ENCODE measurements at places on chromosomes 4 and X.

GRCh38 chr4:74327762-74328161 is 19.5 kb downstream of the EPGN start:
- no peak for DNase-seq

- no peak for DNase-seq
Observed at GRCh38 chrX:73069365-73070035, 9.8 kb downstream of the PABPC1L2A start.

- DNase-seq, result no peak
Observed at GRCh38 chr4:110867981-110868720, 245.3 kb upstream of the PITX2 start.

GRCh38 chr4:71202705-71203104 is 136.1 kb upstream of the SLC4A4 start:
- DNase-seq, result no peak

DNA sequence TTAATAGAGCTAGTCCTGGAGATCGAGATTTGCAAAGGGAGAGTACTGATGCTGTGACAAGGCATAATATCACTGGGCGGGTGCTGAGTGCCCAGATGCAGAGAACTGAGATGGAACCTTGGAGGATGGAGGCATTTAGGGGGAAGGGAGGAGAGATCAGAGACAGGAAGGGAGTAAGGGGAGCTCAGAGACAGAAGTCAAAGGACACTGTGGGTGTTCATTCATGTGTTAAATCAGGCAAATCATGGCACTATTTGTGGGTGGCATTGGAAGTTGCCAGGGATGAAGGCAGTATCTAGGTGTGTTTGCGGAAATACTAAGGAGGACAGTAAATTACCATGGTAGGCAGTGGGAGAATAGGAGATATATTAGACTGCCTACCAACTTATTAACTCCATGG is 135.0 kb downstream of the RBM46 start:
- no peak for DNase-seq

DNA sequence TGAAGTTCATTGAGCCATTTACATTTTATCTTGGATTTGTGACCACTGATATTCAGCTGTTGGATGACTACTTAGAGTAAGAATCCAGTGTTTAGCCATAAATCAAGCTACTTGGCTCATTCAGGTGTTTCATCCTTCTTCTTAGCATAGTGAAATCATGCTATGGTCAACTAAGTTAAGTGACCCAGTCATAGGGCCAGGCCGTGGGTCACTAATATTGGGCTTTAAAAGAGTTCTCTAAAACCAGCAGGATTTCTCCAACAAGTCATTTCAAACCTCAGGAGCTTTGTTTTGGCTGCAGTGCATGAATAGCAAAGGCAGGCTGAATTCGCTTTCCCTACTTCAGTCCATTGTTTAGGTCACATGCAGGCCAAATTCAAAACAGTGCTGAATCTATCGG is 181.0 kb downstream of the MAML3 start:
- no peak for DNase-seq

DNA sequence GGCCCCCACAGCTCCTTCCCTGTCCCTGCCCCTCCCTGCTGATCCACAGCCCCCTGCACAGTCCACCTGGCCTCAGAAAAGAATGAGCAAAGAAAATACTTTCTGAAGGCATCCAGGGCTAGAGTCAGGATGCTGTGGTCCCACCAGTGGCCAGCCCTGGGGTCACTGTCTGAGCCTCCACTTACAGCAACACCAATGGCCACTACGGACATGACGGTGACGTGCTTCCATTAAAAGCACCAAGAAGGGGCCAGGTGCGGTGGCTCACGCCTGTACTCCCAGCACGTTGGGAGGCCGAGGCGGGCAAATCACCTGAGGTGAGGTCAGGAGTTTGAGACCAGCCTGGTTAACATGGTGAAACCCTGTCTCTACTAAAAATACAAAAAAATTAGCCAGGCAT is 4.0 kb downstream of the JAKMIP1 start:
- DNase-seq, result no peak

- DNase-seq, result no peak
Observed at GRCh38 chrX:119391279-119391678, 7.9 kb upstream of the SLC25A43 start.

GRCh38 chr4:81196126-81196650 is 18.8 kb downstream of the PRKG2 start:
- no peak for DNase-seq

DNA sequence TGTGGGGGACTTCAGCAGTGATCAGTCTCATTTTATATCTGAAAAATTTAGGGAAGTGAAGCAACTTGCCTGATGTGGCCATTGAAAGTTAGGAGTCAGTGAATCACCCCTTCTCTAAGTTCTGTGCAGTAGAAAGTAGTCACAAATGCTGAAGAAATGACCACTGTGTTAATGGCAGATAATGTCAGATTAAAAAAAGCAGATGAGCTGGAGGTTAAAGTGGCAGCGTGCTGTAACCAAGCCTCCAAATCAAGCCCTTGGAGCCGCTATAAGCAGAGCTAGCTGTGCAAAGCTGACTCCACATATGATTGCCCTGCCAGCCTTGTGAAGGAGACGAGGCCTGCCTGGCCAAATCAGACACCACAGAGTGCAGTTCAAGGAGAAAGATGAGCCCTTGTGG is 39.2 kb upstream of the PDE5A start:
- no peak for DNase-seq

- peak; percentile 13 for DNase-seq
Observed at GRCh38 chrX:11944501-11944900, 186.5 kb downstream of the MSL3 start.

DNA sequence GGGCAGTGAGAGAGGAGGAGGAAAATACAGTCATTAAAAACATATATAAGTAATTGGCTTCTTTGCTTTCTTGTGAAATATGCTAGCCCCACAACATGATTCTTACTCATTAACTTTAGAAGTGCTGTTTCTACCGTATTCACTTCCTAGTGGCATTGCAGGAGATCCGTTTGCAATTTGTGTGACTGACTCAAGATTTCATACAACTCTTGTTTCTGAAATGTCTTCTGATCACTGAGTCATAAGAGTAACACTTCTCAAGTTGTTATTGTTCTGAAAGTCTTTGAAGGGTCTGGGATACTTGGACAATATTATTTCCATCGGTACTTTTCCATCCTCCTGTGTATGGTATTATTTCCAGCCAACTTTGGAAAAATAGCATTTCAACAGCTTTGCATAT is 310.8 kb downstream of the PACRGL start:
- no peak for DNase-seq

DNA sequence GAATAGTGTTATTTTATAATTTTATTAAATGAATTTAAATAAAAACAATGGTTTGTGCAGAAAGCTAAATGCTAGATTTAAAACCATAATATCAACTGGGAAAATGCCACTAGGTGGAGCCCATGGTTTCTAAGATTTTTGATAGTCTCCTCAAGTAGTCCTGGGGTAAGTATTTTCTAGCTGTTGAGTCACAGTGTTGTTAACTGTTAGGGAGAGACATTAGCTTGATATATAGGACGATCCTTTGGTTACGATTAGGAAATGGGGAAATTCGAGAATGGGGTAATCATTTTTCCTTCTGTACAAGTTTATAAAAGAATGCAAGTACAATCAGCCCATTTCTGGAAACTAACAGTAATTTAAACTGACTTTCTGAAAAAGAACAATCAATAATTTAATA is 378.4 kb downstream of the ANKRD50 start:
- peak; percentile 44 for DNase-seq

DNA sequence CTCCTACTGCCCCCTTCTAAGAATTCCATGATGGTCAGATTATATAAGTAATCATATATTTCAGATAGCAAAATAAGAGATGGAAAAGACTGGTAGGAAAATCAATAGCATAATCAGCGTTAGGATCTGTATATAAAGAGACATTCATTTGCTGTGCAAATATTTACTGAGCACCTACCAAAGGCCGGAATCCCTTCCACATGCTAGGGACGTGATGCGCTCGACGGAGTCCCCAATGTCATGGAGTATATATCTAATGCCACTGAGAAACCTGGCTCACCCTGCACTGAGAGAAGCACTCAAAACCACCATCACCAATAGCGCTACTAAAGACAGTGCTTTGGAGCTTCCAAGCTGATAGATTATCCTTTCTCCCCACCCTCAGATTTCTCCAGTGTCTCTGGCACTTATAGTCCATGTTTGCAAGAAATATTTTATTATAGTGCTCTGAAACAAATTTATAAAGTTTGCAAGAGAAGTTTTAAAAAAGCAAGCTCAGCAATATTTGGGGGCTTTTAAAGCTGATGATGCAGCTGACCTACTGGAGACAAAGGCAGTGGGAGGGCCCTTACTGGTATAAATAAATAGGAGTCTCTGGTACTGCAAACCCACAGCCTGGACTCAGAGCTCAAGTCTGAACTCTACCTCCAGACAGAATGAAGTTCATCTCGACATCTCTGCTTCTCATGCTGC is at the start of gene CXCL13:
Gene CXCL13 (plus strand): TSS at position 611 of the 693 bp plus-strand sequence. CDS start 46 bp downstream, at position 657.
- no peak for DNase-seq

GRCh38 chr4:1246111-1246881 is 2.6 kb downstream of the CTBP1 start:
- peak; percentile 1 for DNase-seq

DNA sequence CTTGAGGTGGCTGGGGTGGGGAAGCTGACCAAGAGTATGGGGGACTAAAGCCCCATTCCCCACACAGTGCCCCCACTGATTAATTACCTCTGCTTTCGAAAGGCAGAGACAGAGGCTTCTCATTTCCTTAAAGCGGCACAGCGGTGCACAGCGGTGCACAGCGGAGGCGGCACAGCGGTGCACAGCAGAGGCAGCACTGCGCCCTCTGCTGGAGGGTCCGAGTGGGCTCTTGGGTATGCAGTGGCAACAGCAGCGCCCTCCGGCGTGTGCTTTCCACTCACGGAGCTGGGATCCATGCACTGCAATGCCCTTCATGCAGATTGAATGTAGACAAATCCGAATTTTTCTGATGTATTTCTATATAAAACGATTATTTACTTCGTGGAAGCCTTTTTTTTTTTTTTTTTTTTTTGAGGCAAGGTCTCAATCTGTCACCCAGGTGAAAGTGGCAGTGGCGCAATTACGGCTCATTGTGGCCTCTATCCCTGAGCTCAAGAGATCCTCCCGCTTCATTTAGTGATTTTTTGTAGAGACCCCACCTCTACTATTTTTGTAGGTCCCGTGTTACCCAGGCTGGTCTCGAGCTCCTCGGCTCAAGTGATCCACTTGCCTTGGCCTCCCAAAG is 19.7 kb upstream of the PRPS2 start:
- peak; percentile 7 for DNase-seq

DNA sequence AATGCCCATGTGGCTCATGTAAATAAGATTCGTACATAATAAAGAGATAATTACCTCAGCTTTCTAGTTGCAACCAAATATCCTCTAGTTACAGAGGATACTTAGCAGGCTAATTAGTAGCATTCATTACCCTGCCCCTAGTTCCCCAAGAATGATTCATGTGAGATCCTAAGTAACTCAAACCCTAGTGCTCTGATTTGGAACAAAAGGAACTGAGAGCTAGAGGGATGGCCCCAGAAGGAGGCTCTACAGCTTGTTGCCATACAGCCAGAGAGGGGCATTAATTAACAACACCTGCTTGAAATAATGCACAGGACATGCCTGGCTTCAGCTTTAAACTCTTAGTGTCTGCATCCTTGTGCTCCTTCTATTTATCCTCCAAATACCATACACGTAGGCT is 32.6 kb upstream of the CBR4 start:
- DNase-seq, result no peak

DNA sequence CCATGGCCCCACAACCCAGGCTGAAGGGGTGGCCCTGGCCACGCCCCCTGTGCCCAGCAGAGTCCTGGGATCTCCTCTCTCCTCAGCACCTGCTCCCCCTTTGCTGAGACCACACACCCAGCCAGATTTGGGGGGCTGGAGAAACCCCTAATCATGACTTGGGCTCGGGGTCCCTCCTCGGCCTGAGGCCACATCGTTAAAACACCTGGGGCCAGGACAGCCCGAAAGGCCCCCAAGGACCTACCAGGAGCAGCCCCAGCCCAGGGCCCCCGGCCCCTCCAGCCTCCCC is 116.7 kb downstream of the FAM53A start:
- no peak for DNase-seq

GRCh38 chr4:118281611-118282442 is 71.0 kb downstream of the PRSS12 start:
- no peak for DNase-seq

GRCh38 chrX:17007134-17007768 is 60.8 kb downstream of the REPS2 start:
- peak; percentile 31 for DNase-seq

DNA sequence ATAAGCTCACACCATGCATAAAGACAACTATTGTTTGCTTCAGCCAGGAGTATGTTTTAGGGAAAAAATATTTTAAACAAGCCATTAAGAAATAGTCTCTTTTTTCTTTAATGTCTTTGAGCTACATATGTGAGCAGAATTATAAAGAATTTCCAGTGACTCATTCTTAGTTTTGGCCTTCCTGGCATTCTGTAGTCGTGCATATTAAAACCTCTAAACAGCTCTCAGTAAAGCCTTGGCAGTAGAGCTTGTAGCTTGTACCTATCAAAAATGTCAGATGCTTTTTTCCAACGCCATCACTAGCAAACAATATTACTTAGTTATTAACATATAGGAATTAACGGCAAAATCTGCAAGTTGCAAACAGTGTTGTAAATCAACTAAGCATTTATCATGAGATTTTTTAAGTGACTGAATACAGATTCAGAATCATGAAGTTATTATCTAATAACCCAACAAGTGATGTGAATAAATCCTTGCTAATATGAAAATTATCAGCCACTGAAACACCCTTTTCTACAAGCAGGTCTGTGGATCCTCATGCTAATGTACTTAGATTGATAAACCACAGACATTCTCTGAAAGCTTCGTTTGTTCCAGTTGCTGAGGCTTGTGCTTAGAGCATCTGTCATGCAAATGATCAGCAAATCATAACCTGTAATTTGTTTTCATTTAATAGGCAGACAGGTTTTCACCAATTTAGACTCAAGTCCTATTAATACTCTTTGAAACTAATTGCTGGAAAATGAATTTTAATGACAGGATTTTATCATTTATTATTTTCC is 412.0 kb upstream of the ATOH1 start:
- DNase-seq, result no peak

DNA sequence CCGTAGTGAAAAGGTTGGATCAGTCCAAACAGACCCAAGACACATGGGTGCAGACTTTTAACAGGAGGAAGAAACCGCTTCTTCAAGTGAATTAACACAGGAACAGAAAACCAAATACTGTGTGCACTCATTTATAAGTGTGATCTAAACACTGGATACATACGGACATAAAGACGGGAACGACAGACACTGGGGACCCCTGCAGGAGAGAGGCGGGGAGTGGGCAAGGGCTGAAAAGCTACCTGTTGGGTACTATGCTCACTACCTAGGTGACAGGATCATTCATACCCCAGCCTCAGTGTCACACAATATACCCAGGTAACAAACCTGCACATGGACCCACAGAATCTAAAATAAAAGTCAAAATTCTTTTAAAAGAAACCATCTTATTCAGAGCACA is 326.0 kb upstream of the NOCT start:
- DNase-seq, result no peak

- no peak for DNase-seq
Observed at GRCh38 chr4:17515445-17516407, 761 bp downstream of the CLRN2 start.

GRCh38 chr4:185761352-185762235 is 50.4 kb downstream of the SORBS2 start:
- DNase-seq, result no peak
